ENCODE measurements at places on chromosomes 7 and 10.

GRCh38 chr10:75826846-75827245 lies 395.4 kb downstream of the LRMDA start:
- DNase-seq, result peak; percentile 27

DNA sequence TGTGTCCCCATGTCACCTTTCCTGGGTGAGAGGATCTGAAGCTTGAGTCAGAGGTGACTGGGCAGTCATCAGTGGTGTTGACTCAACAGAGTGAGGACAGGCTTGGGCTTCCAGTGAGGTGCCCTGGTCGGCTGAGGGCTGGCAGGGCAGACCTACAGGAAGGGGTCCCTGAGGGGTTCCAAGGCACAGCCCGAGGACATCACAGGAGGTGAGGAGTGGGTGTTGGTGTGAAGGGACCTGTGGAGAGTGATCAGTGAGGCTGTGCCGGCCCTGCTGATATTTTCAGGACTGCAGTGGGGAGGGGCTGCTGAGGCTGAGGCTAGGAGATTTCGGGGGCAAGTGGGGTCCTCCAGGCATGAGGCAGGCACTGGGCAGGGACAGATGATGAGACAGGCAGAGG lies 545.5 kb downstream of the TCERG1L start:
- DNase-seq, result no peak

DNA sequence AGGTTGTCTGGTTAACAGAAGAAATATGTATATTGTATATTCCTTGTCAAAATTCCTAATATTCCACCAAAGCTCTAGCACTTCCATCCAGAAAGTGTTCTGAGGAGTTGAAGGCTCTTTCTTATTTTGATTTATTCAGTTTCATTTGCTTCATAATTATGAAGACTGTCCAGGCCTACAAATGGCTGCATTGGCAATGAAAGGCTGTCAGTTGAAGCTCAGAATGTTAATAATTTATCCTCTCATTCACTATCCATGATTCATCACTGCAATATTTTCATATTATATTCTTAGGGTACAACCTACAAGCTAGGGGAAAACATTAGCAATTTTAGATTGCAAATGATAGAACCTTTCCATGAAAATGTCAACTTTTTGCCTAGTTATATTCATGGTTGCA lies 57.3 kb downstream of the ARID5B start:
- no peak for DNase-seq

GRCh38 chr10:15411010-15411409 lies 39.9 kb upstream of the FAM171A1 start:
- DNase-seq, result no peak

GRCh38 chr7:18225067-18225466 lies 197.4 kb upstream of the PRPS1L1 start:
- DNase-seq, result no peak

DNA sequence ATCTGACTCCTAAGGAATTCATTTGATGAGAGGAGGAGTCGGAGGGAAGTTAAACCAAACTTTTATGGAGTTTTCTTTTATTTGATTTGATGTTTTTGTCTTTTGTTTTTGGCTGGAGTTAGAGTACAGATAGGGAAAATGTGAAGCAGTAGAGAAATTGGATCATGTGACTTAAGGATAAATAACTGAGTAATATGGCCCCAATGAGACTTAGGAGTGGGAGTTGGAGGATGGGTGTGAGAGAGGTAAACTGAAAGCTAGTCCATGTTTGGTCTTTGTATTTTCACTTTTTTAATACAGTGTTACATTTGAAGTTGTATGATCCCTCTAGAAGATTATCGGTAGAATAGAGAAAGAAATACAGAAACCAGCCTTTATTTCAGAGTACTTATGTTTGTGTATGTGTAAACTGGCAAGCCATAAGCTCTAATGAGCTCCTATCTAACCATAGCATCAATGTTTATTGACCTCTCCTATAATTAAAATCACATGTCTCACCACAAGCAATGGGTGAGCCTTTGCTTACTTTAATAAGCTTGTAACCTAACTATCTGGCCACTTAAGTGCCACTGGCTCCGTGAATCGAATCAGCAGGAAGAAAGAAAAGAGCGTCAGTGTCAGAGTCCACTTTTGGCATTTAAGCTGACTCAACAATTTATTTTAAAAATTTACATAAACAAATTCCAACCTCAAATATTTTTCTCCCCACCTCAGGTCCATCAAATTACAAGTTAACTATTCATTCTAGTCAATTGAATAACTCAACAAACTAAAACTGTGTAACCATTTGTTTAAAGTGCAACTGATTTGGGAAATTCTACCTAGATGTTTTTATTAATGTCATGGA lies 113.8 kb downstream of the EPDR1 start:
- no peak for DNase-seq

All from brain (organoid and tissue), 16 donors.